ENCODE measurements at places on chromosomes 4 and X.

GRCh38 chr4:79723507-79723906, 315.5 kb upstream of the GK2 start:
- no peak for DNase-seq

DNA sequence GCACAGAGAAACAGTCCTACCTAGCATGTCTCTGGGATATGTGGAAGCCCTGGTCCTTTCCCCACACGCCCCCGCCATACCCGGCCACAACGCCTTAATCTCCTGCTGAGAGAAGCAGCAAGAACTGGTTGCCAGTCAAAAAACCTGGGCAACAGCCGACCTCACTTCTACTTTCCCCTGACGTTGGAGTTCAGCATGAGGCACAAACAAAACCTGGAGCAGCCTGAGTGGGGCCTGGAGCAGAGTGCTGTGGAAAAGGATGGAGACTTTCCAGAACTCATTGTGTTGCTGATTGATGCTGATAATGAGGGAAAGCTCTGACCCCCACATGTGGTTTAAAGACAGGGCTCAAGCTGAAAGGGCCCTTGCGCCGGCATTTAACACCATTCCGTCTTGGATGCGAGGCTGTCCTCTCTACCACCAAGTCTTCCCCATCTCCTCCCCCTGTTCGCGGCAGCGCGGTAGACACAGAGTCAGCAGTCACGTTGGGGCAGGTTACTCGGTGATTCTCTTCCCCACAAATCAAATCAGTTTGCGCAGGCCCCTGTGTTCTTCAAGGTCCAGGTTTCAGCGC, 666 bp downstream of the CCDC158 start:
- DNase-seq = no peak

GRCh38 chr4:10599574-10599973, 85.0 kb downstream of the CLNK start:
- no peak for DNase-seq

GRCh38 chr4:7514789-7515188, 80.1 kb upstream of the PSAPL1 start:
- DNase-seq = no peak

GRCh38 chrX:72030431-72030830, 101.3 kb downstream of the RTL5 start:
- no peak for DNase-seq

GRCh38 chr4:132502096-132502552, 647.0 kb upstream of the PCDH10 start:
- DNase-seq = no peak

DNA sequence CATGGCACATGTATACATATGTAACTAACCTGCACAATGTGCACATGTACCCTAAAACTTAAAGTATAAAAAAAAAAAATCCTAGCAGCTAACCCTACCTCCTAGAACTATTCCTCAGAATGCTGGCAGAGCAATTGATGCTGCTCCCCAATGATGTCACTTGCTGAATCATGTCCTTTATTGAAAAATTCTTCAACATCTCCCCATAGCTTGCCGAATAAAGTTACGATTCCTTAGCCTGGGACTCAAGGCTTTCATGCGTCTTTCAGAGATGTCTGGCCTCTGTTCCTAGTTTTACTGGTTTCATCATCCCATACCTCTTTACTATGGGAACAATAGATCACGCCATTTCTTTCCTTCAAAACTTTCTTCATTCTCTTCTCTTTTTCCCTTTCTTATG, 174.7 kb upstream of the FAT1 start:
- no peak for DNase-seq

- no peak for DNase-seq
Measured at GRCh38 chr4:151679231-151679630, 81.6 kb downstream of the GATB start.

DNA sequence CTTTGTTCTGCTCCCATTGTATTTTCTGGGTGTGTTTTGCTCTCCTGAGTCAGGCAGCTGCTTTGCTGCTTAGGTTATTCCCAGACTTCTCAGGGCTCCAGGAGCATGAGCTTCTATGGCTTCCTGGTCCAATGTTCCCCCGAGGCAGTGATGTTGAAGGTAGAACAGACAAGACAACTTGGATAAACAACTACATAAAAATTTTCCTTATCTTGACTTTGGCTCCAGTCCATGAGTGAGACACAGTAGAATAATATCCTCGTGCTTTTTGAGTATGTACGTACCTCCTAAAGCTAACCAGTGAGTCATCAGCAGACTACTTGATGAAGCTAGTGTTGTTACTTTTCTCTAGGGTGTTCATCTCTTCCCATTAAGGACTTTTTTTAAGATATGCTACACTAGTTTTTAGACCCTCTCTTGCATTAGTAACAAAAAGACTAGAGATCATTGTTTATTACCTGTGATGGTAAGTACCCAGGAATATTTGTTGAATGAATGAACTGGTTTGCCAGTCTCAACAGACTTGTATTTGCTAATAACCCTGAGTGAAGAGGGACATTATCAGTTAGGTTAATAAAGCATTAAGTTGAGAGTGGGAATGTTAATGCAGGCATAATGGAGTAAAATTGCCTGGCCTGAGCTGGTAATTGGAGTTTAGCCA, 131.9 kb downstream of the FHIP1A start:
- DNase-seq = no peak

DNA sequence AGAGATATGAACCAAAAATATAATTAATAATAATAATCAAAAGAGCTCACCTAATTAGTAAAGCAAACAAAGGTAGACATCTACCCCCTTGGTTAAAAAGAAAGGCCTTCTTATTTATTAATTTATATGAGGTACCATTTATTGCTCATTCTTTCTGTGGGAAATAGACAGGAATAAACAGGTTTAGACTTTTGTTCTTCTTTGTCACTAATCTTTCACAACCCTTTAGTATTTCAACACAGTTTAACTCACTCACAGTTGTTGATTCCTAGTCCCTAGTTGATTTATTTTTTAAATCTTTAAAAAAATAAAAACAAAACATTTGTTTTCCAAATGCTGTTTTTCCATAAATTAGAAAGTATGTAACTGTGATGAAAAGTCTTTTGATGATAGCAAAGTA, 5.6 kb downstream of the PPARGC1A start:
- no peak for DNase-seq

Measured in cerebellar nuclear complex (tissue), 1 donor.